ENCODE measurements at places on chromosomes 6 and 20. TPM values are rescaled to one million over a fixed set of nuclear protein-coding genes. Genes with fewer than 3 reads are reported as not detected.

The MYMX gene
- not detected for total RNA-seq

The HCK gene
- not detected for total RNA-seq

The CDYL gene
- 50.3 TPM for total RNA-seq

The RSPH4A gene
- total RNA-seq: 0.21 TPM

The MUC22 gene
- total RNA-seq: not detected

The PKIB gene
- total RNA-seq: 1.4 TPM

The ADGRF5 gene
- 0.29 TPM for total RNA-seq

The PGC gene
- not detected for total RNA-seq

The TCP11 gene
- total RNA-seq: not detected

The CLDN20 gene
- 0.32 TPM for total RNA-seq

The HFE gene
- 15.8 TPM for total RNA-seq

The CAP2 gene
- 21.3 TPM for total RNA-seq

The EGFL8 gene
- 15.0 TPM for total RNA-seq

The HSPA1A gene
- 8.2 TPM for total RNA-seq

The FHL5 gene
- not detected for total RNA-seq

The CYP24A1 gene
- not detected for total RNA-seq

GRCh38 chr6:167825332-167826229 lies 1.1 kb upstream of the AFDN start:
- DNase-seq: peak; percentile 38

- DNase-seq: peak; percentile 58
Measured at GRCh38 chr6:63816982-63817436, 181.4 kb downstream of the PHF3 start.

DNA sequence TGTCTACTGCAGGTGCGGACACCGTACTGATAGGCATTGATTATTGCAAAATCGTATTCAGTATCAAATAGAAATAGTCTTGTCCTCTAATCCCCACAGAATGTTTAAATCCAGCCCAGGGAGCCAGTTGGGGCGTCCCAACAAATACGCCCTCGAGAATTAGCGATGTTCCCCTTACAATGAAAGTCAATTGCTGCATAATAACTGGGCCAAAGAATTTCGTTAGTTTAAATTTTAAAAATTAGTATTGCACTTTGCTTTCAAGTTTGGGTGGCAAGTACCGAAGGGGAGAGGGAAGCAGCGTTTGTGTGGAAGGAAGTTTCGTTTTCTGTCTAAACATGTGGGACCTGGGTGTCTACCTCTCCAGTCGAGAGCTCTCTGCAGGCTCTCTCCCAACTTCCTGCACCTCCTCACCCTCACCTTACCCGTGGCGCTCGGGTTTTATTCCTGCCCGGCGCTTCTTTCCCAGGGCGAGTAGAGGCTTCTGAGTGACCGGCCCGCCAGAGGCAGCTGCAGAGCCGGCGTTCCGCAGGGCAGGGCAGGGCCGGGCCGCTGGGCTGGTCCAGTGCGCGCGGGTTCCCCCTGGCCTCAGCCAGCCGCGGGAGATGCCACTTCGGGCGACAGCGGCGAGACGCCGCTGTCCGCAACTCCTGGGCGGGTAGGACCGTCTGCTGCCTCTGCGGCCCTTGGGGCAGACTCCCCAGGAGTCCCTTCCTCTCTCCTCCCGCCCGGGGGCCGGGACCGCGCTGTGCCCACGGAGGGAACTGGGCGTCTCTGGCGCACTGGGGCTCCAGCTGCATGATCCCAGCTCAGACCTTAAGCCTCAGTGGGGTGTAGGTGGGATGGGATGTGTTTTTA lies 862 bp upstream of the TFAP2C start:
- DNase-seq: no peak

DNA sequence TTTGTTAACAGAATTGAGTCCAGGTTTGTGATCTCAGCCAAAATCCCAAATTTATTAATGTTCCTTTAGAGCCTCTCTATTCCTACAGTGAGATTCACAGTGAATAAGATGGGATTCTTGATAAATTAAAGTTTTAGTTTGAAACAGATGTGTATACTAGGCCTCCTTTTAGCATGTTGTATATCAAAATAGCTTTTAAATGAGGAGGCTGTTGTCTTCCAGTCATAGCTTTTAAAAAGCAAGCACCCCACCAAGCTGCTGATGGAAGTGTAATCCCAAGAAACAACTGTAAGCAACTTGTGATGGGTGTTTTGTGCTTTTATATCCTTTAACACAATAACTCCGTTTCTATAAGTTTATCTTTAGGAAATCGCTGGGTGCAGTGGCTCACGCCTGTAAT lies 7.0 kb downstream of the GTF2H5 start:
- no peak for DNase-seq

- DNase-seq: no peak
Measured at GRCh38 chr6:5837323-5837722, 169.4 kb downstream of the NRN1 start.

DNA sequence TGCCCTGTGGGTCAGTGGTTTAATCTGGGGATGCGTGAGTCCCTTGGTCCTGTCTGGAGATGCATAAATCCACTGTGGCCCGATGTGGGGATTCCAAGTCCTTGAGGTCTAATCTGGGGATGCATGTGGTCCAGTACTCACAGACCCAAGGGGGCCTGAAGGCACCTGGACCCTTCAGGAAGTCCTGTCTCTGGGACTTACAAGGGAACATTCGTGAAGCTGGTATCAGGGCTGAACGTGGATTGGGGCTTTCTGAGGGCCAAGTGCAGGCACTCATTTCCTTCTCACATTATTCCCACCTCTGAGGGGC lies 25.2 kb upstream of the GTSF1L start:
- no peak for DNase-seq

DNA sequence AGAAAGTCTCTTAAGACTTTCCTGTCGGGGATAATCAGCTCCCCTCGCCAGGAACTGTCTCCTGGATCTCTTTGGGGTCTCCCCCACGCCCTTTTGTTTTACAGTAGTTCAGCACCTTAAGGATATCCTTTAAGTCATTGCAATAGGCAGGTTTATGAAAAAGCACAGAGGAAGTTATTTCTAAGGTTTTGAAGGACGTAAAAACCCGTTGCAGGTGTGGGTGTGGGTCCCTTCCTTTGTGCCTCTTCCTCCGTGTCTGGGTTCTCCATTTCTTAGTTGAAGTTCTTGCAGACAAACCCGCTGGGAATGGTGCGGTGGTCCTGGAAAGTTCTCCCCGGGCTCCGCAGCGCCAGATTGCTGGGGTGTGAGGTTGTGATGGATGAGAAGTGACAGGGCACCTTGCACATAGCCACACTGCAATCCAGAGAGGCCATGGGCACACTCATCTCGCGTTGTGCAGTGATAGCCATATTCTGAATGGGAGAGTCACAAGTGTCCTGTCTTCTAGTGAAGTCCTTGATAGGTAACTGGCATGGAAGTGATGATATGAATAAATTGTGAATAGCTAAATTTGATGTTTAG lies 65.2 kb downstream of the GTF2H5 start:
- DNase-seq: no peak

DNA sequence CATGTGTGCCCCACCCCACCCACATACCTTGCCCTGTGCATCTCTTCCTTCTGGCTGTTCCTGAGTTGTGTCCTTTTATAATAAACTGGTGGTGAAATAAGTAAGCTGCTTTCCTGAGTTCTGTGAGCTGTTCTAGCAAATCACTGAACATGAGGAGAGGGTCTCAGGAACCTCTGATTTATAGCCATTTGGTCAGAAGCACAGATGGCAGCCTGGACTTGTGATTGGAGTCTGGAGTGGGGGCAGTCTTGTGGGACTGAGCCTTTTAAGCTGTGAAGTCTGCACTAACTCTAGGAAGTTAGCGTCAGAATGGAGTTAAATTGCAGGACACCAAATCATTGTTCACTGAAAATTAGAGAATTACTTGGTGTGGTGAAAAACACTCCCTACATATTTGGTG lies 245.4 kb downstream of the LRFN2 start:
- DNase-seq: no peak

DNA sequence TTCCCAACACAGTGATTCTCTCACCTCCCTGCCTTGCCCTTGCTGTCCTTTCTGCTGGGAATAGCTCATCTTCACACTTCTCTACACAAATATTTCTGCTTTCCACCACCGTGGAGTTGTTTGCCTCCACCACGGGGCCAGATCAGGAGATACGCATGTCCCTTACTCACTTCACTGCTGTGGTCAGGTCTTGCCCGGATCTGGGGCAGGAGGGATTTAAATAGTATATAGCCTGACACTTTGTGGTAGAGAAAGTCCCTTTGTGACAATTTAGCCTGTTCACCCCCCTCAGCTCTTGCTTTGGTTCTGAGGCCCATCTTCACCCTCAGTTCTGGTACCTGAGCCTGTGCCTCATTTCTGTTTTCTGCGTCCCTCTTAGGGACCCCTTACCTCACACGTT lies 92.6 kb upstream of the PREP start:
- no peak for DNase-seq

DNA sequence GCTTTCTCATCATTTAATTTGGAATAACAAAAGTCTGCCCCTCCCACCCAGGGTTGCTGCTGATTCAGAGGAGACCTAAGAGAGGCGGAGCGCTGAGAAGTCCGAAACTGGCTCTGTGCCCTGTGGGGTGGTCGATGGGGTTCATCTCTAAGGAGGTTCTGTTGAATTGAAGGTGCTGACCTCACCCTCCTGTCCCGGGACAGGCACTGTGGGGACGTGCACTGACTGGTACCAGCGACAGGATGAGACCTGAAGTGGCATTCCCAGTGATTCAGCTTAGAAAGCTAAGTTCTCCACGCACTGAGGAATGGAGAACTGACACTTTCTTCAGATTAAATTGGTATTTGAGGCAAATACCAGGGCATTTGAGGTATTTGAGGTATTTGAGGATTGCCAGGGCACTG lies 1.3 kb downstream of the GUCA1B start:
- no peak for DNase-seq

- DNase-seq: peak; percentile 4
Measured at GRCh38 chr6:124963831-124964763, 1.9 kb downstream of the RNF217 start.

GRCh38 chr6:20389066-20389465 lies 12.6 kb upstream of the E2F3 start:
- DNase-seq: no peak

GRCh38 chr6:54935739-54936138 lies 89.2 kb downstream of the FAM83B start:
- no peak for DNase-seq

DNA sequence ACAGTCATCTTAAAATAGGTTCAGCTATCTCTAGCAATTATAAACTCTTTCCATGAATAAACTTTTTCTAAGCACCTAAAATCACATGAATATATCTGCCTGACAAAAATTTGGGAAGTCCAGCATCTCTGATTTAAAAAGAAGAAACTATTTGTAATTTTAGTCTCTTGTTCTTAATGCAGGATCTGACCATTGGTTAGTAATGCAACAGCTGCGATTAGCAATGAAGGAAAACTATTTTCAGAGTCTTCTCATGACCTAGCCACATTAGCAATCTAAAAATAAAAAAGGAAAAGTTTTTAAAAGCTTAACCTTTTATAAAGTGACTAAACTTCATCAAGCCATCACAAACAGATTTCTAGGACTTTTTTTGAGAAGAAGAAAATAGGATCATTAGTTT lies 97.5 kb downstream of the PTPRK start:
- no peak for DNase-seq

DNA sequence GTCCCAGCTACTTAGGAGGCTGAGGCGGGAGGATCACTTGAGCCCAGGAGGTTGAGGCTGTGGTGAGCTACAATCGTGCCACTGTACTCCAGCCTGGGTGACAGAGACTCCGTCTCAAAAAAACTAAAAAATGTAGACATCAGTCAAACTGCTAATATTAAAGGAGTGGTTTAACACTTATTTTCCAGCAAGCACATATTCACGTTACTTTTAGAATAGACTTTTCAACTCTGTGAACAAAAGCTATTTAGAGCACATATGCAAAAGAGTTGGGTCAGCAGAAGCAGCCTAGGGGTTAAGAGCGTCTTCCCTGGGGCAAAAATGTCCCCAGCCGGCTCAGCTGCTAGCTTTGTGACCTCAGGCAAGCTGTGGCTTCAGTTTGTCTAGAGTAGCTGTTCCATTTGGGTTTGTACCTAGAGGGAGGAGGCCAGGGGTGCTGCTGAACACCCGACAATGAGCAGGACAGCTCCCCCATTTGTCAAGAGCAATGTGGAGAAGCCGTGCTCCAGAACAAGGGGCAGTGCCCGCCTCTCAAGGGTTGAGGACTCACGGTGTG lies 62.5 kb upstream of the PTGIS start:
- DNase-seq: no peak

GRCh38 chr6:95686895-95687294 lies 109.6 kb downstream of the MANEA start:
- no peak for DNase-seq

- DNase-seq: peak; percentile 14
Measured at GRCh38 chr20:43938932-43939761, 24.5 kb downstream of the TOX2 start.

DNA sequence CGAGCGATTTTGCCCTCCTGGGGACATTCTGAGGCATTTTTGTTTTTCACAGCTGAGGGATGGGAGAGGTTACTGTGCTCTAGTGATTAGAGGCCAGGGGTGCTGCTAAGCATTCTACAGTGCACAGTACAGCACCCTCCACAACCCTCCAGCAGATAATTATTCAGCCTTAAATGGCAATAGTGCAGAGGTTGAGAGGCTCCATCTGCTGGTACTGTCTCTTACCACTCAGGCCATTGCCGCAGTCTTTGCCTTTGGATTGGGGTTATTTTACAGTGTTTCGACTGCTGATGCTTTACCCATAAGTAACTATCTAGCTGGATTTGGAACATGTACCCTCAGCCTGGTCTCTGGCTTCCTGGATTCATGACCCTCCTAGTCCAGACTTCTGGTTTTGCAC lies 705.3 kb downstream of the KIF16B start:
- DNase-seq: peak; percentile 78

- peak; percentile 45 for DNase-seq
Measured at GRCh38 chr6:31270788-31271640, 878 bp downstream of the HLA-C start.

- DNase-seq: no peak
Measured at GRCh38 chr6:2739335-2739734, 11.4 kb downstream of the MYLK4 start.

DNA sequence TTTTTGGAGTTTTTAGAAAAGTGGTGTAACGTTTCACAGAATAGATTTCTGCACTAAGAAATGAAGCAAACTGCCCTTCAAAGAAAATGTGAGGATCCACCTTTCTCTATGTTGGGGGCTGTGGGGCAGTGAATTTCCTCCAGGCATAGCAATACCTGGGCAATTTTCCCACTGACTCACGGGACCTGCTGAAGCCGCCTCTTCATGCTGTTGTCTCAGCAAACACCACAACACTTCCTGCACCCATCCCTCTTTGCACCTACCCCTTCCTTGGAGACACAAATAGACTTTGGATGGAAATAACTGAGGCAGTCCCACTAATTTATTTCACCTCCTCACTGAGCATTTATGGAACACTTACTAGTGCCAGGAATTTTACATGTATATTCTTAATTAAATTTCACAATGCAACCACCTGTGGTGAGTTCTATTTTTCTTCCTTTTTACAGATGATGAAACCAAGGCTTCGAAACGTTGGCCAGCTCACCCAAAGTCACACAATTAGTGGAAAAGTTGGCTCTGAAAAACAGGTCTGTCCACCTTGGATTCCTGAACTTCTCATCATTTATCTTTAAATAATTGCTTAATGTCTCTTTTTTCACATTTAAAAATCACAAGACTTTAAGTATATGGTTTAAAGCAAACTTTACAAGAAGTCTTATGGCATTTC lies 17.2 kb upstream of the ADGRF1 start:
- no peak for DNase-seq
